Stimulated activated CD8-positive, alpha-beta memory T cell treated with anti-CD3 and anti-CD28 coated beads, Interleukin-4, amount 100 ng/mL, for 4 hours (primary cell): ENCODE measurements at places on chromosomes 5 and 9.

DNA sequence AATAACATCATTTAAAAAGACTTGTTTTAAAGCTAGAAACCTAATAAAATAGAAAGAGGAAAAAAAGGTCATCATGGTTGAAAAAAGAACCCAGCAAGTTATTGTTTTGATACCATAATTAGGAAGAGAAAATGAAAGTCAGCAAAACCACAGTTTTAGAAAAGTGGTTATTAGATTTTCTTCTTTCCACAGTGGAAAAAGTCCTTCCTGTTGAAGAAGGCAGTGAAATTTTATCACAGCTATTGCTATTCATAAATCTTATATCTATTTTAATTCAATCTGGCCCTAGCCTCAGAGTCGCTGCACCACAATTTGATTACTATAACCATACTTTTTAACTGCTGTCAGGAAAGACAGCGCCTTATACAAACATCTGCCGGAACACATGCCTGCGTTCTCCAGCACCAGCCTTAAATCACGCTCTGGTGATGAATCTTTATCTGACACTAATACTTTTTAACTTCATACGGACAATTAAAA lies 60.3 kb downstream of the MAPKAP1 start:
- no peak for DNase-seq

- no peak for DNase-seq
These were observed 261.5 kb upstream of the TARS1 start for GRCh38 chr5:33179301-33179700.

GRCh38 chr5:606061-606460 lies 6.1 kb upstream of the CEP72 start:
- DNase-seq, result no peak

DNA sequence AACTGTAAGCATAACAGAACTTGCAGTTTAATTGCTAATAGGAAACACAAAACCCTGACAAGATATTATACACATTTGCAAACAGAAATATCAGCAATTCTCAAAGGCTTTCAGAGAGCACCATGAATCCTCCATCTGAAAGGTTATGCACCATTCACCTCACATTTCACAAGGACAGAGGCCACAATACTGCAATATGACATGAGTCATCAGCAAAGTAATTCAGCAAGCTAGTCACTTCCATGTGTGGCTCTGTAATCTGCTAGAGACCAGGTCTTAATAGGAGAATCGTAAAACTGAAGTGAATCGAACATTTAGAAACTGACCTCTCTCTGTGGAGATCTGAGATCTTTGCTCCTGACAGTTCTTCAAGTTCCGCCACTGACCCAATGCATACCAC lies 28.3 kb downstream of the IARS1 start:
- DNase-seq, result no peak

DNA sequence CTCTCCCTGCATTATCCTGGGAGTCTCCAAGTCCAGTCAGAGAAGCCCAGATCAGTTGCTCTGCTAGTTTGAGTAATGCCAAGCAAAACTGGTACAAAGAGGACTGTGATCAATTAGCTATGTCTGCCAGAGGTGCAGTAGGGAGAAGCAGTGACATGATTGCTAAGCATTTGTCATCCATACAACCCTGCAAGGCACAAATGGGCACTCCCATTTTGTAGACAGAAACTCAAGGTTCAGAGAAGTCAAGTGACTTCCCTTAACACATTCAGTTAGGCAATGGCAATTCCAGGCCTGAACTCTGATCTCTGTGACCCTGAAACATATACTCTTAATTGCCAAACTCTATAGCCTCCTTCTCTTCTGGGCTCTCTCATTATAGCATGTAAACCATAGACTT lies 34.0 kb downstream of the NDST1 start:
- DNase-seq, result no peak

- DNase-seq, result no peak
These were observed 53.2 kb upstream of the ISOC1 start for GRCh38 chr5:129041196-129041881.

DNA sequence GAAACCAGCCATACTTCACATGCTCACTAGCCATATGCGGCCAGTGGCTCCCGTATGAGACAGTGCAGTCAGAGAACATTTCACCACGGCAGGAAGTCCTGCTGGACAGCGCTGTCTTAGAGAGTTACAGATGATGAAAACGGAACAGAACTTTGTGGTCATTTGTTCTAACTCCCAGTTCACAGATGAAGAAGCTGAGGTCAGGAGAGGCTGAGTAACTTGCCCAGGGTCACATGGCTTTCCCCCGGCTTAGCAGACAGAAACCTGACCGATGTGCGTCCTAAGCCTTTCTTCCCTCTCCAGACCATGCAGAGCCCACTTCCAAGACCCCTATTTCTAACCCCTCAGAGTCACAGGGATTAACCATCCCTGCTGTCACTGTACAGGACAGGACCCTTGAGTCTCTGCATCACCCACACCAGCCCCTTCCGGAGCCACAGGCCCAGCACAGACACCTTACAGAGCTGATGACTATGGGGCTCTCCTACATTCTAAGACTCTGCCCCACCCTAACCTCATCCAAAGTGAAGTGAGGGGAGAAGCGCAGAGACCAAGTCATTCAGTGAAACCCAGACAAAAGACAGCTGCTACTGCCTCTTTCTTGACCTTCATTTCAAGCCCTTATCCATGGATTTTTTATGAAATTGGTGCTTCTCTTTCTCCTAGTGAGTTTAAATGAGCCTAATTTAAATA lies 86.9 kb downstream of the PTPN3 start:
- no peak for DNase-seq

- peak; percentile 15 for DNase-seq
These were observed 269.8 kb downstream of the SYK start for GRCh38 chr9:91071184-91071990.

DNA sequence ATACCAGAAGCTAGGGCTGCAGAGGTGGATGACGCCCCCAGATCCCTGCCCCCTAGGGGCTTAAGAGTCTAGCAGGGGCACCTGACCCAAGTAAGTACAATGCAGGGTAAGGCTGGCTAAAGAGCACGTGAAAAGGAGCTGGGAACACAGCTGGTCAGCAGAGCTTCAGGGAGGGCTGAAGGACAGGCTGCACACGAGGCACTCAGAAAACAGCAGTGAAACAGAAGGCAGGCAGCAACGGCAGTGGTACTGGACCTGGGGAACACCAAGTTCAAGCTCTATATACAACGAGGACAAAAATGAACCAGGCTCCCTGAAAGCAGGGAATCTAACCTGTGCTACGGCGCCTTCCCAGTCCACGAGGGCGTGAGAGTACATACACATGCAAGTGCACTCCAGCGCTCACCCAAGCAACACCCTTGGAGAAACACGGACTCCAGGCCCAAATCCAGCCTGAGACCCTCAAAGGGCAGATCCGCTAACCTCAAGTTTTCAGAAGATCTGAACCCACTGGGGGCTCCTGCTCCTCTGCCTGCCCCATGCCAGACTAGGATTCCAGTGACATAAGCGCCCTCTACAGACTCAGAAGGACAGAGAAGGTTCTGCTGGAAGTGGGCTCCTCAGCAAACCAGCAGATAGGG lies 57.4 kb downstream of the PSMB7 start:
- no peak for DNase-seq

DNA sequence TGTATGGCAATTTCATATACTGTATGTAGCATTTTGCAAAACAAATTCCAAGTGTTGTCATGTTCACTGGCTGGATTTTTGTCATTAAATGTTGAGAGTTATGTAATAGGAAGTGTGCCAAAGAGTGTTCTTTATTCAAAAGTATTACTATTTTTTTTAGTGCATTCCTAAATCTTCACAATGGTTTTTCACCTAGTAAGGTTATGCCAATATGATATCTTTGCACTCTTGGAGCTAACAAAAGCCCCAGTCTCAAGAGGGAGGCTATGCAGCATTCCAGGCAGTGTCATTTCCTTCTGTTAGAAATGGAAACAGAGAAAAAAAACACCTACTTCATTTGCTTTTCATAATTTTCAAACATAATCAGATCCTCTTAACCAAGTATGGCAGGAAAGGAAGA lies 5.1 kb upstream of the SSBP2 start:
- DNase-seq, result no peak

DNA sequence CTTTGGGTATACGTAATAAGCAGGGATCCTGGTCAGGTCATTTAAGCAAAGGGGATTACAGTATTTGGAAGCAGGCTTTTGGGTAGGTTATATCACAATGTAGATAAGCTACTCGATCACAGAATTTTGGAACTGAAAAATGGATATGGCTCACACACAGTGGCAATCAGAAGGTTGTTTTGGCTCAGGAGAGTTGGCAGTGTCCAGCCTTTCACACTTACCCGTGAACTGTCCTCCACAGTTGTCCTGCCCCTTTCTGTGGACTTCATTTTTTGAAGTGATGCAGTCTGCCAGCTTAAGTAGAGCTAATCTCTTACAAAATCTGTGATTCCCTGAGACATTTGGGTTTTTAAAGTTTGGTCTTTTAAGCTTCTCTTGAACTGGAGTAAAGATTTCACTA lies 30.7 kb downstream of the ICE1 start:
- DNase-seq, result no peak

DNA sequence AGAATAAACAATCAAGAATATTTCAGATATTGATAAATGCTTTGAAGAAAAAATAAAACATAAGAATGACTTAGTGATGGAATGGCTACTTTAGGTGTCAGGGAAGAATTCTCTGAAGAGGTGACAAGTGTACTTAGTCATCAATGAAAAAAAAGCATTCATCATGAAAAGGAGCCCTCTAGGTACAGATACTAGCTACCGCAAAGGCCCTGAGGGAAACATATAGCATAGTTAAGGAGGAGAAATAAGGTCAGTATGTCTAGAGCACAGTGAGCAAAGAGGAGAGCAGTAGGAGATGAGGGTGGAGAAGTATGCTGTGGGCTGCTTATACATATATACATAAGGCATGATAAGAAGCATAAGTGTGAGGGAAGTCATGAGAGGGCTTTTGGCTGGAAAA lies 41.8 kb downstream of the CSF2 start:
- DNase-seq, result no peak

DNA sequence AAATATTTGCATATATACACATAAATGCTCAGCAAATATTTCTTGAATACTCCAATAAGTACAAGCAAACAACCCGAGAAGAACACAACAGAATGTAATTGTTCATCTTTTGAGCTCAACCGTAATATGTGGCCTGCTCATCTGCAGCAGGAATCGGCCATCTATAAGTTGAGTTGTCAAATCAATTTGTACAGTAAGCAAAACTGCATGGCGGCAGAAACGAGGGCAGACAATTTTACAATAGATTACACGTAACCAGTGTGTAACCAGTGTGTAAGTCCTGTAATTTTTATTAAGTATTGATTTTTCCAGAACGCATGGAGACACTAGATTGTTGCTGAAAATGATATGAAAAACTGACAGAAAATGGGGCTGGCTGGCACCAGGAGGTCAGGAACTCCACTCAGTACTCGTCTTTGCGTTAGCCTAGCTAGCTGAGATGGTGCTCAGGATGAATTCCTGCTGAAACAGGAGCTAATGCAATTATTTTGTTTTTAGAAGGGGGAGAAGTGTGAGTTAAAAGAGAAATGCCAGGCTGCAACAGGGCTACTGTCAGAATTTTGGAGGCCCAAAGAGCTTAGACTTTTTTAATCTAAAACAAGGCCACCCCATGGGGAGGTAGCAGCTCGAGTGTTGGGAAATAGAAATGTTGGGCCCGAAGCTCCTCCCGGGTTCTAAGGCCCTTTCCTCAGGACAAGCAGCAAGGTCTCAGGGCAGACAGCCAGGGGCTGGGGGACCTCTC lies 682 bp downstream of the DHX29 start:
- DNase-seq, result no peak

DNA sequence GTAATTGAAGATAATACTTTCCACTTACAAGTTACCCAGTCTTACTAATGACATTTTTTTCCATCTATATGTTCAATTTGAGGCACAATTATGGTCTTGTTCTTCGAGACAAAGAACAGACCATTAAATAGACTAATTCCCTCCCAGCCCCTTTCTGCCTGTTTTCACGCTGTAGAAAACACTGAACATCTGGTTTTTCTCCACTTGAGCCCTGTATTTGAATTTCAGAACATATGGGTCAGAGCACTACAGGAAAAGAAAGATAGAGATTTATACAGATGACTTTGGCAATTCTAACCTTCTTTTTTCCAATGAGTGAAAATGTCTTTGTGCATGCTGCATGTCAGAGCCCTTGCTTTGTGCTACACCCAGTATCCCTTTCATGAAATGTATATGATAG lies 506.9 kb downstream of the LRRC70 start:
- DNase-seq, result no peak

- no peak for DNase-seq
These were observed 31.4 kb upstream of the ANKRD55 start for GRCh38 chr5:56264417-56265025.

GRCh38 chr9:107054146-107054545 lies 191.2 kb downstream of the ZNF462 start:
- no peak for DNase-seq

DNA sequence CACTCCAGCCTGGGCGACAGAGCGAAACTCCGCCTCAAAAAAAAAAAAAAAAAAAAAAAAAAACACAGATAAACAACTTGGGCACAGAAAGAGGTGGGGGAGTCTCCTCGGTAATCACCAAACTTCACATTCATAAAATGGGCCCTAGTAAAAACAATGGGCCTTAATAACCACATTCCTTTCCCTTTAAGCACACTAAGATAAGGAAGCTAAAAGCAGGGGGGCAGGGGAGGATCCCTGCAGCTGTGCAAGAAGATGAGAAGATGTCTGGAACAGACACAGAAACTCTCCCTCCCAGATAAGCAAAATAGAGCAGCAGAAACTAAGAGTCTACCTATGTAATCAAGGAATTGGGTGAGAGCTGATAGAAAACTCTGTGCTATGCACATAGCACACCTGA lies 111.2 kb upstream of the FAM174A start:
- no peak for DNase-seq

GRCh38 chr9:104280178-104280560 lies 186.1 kb downstream of the SMC2 start:
- DNase-seq, result no peak

DNA sequence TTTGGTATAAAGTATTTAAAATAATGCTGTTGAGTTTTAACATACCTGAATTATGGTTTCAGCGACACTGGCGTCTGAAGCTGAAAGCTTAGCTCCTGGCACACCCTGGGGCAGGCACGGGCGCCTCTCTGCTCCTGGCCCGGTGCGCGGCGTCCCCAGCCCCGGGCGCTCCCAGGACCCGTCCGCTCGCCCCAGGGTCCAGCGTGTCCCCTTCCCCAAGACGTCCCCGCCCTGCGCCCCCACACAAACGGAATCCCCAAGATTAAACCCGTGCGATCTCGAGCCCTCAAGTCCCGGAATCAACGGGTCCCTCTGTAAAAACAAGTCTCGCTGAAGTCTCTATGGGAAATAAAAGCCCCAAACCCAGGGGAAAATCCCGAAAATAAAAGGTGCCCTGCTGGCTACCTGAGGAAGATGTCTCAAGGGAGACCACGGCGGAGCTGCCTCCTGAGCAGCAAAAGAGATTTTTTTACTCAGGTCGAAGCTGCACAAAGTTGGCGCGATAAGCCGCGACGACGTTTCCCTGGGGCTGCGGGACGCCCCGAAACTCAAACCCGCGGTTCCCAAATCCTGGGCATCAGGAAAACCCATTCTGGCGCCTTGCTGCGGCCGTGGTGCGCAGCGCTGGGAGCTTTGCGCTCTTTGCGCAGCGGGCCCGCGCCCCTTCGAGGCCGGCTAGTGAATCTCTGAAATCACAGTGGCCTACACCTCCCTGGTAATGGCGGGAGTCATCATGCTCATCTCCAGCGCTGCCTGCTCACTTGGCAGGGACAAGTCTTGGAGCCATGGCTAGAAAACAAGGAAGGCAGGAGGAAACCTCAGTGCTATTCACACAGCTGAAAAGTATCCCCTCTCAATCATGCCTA lies 6.3 kb upstream of the IFNA8 start:
- no peak for DNase-seq

- DNase-seq, result no peak
These were observed 120.6 kb downstream of the SEMA6A start for GRCh38 chr5:116453988-116454411.
